Foreskin keratinocyte (primary cell): ENCODE measurements at places on chromosomes 11 and 22.

- no peak for DNase-seq
These were observed at the start of gene KMT5B for GRCh38 chr11:68213135-68213515. Gene KMT5B, minus strand, starts transcription at chr11:68213296. Its CDS starts 23,220 bp downstream, at chr11:68190076.

GRCh38 chr11:12508151-12508751 lies 130.9 kb downstream of the PARVA start:
- no peak for DNase-seq

DNA sequence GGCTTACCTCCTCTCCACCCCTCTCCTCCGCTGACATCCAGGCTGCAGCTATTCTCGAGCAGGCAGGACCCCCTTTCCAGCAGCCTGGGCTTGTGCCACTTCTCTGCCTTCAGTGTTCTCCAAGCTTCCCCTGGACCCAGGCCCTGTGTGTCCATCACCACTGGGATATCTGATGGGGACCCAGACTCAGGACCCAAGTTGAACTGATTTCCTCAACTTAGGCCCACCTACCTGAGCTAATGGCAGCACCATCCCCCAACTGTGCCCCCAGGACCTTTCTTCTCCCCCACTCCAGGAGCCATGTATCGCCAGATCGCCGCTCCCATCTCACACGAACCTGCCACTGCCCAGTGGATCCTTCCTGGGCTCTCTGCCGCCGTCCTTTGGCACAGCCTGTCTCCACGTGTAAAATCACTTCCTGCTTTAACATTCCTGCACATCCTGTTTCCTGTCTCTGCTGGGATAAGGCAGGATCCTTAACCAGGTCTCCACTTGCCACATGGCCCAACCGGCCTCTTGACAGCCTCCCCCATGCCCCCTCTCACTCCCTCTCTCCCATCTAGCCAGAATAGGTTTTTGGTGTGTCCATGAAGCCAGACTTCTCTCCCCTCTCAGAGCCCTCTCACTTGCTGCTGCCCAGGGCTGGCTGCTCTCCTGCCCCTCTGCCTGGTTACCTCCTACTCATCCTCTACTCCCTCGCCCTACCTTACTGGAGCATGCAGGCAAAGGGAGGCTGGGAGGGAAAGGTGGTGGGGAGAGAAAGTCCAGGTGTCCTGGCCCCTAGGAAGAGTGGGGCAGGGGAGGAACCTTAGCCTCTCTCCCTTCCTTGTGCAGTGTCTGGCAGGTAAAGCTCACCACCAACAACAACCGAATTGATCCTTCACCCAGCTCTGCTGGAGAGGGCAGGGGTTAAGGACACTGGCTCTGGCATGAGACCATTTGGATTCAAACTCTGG lies 9.4 kb downstream of the SPATA19 start:
- no peak for DNase-seq

DNA sequence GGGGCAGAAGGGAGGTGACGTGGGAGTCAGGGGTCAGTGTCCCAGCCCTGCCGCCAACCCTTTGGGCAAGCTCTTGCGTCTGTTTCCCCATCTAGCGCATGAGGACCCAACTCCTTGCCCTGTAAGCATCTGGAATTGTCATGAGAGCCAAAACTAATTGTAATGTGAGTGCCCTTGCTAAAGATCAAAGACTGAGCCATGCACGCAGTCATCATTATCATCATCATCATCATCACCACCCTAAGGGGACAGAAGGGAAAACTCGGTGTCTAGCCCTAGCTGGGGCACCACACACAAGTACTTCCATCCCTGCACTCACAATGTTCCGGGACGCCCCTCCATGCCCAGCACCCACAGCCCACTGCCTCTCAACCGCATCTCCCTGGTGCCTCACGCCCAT lies 2.5 kb downstream of the LIF start:
- DNase-seq = no peak

GRCh38 chr11:29333993-29334775 lies 682.6 kb downstream of the KCNA4 start:
- DNase-seq = no peak

- no peak for DNase-seq
These were observed 1.2 kb downstream of the OR6T1 start for GRCh38 chr11:123942413-123942812.
